ENCODE measurements at places on chromosomes 2 and 18.
A peak's percentile ranks its signal among the peaks of the same experiment; 100 is the strongest.

GRCh38 chr2:207107551-207107950 is 58.2 kb downstream of the KLF7 start:
- DNase-seq: no peak

GRCh38 chr2:113138428-113139322 is 11.3 kb downstream of the IL1RN start:
- no peak for DNase-seq

- no peak for DNase-seq
Observed at GRCh38 chr2:177484180-177484795, 91.7 kb downstream of the AGPS start.

DNA sequence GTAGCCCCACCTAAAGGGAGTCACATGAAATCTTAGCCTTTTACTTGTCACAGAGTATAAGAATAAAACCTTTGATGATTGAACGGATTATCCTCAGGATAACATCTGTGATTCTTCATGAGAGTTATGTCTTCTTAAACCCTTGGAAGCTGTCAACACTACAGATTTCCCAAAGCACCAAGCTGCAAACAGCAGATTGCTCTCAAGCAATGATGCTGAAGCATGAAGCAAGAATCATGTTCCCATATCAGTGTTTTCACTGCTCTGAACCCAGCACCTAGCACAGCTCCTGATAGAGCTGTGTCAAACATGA is 47.6 kb upstream of the CELF4 start:
- DNase-seq: no peak

- DNase-seq: no peak
Observed at GRCh38 chr2:56100791-56101312, 82.9 kb upstream of the CCDC85A start.

DNA sequence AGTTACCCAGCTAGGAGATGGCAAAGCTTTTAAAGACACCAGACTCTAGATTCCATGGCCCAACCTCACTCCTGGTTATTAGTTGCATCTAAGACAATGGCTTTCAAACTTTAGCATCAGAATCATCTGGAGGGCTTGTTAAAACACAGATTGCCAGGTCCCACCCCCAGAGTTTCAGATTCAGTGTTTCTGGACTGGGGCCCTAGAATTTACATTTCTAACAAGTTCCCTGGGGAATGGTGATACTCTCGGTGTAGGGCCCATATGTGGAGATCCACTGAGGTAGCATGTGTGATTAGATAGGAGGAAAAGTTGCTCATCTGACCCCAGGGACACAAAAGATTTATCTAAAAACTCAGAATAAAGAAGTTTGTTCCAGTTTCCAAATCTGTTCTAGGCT is 14.5 kb upstream of the TTR start:
- DNase-seq: no peak

- DNase-seq: no peak
Observed at GRCh38 chr2:43715300-43716098, 39.3 kb upstream of the C1GALT1C1L start.

GRCh38 chr2:238238766-238239542 is 884 bp downstream of the HES6 start:
- no peak for DNase-seq

GRCh38 chr2:180046202-180046601 is 39.1 kb upstream of the CWC22 start:
- no peak for DNase-seq

- no peak for DNase-seq
Observed at GRCh38 chr2:101988541-101988940, 3.2 kb upstream of the IL1R2 start.

- no peak for DNase-seq
Observed at GRCh38 chr2:46339200-46339599, 42.0 kb downstream of the EPAS1 start.

DNA sequence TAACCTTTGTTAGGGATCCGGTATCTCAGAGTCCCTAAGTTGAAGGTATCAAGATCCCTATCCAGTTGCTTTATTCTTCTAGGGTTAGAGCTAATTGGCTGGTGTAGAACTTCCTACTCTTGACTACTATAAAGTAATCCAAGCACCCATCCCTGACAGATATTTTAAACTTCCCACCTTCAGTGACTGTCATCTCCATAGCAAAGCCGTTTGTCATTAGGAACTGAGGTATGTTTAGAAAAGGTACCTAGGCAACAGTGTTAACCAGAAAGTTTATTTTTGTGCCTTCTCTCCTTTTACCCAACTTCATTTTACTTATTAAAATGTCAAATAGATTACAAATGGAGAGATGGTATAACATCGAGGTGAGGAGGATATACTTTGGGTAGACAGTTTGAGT is 4.5 kb downstream of the FAM117B start:
- no peak for DNase-seq

DNA sequence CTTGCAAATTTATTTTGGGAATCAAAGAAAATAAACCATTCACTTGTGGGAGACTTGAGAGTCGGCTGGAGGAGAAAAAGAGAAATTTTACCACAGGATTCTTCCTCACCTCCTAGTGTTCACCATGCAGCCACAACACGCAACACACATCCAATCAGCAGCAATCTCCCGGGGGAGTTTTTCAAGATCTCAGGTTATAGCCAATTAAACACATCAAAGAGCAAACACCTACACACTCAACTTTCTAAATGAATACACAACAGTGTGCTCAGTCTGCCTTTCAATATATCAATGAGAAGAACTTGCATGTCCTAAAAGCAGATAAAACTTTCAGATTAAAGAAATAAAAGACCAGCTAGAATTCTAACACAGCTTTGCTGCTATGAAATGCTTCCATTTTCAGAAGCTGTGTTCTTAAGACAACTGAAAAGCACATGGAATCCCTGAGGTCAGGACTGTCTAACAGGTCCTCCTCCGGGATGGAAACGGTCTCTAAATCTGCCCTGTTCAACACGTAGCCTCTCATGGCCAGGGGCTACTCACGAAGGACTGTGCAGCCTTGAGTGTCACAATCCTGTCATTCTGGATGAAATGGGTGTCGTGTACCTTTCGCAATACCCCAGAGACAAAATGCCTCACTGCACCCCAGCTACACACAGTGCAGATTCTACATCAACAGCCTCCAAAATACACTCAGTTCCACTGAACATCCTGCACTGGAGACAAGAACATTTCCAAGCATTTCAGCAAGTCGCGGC is 84.2 kb downstream of the ZNF516 start:
- DNase-seq: no peak

GRCh38 chr18:9705183-9705829 is 2.8 kb upstream of the RAB31 start:
- DNase-seq: no peak

- DNase-seq: no peak
Observed at GRCh38 chr2:195575016-195575415, 82.0 kb upstream of the SLC39A10 start.

DNA sequence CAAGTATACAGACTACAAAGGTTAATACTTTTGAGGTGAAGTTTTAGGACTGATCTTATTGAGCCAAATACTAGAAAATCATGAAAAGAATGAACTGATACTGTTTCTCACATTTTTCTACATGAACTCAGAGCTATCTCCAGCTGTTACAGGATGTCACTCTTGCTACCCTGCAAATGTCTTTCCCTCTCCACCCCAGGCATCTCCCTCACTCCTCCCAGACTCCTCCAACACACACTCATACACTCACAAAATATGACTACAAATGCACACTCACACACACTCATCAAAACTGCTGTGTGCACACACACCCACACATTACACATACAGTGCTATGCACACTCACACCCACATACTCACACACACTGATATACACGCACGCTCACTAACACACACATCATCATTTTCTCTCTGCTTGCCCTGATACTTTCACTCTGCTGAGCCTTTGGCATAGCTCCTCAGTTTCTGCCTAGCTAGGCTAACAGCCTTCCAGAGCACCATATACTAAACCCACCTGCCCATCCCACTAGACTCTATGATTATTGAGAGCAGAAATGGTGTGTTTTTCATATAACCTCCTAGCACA is 273.3 kb downstream of the CD226 start:
- DNase-seq: no peak

DNA sequence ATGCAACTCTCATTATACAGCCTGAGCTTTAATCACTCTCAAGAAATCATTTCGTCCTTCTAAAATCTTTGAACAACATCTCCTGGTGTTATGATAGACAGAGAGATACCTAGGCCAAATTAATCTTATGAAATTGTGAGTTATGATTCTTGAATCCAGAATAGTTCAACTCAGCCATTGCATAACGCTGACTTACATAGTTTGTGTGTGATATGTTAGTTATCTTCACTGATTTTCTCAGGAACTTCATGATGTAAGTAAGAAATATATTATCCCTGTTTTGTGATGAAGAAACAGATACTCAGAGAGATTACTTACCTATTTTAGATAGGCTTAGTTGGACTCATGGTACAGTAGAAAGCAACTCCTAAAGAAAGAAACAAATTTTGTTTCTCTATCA is 684.4 kb downstream of the ZEB2 start:
- no peak for DNase-seq

DNA sequence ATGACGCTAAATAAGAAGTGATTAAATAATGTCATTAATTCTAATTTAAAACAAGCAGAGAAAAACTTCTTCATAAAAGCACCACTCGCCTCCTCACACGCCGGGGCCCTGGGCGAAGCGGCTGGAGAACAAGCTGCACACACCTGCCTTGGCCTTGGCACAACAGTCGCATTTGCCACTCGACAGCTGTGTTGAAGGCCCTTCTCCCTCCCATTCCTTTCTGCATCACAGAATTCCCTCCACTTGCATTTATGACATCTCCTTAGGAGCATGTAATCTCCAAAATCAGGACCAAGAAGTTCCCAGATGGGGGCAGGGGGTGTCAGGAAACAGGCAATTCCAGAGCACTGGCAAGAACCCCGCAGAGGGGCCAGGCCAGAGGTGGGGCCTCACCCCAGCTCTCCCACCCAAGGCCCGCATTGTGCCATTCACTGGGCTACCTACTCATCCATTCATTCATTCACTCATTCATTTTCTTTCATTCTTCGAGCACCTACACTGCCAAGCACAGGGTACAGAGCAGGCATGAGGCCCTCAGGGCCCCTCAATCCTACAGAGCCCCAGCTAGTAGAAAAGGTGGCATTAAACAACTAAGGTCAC is 6.4 kb downstream of the HDAC4 start:
- no peak for DNase-seq

- DNase-seq: no peak
Observed at GRCh38 chr2:84441505-84441904, 17.6 kb downstream of the SUCLG1 start.

DNA sequence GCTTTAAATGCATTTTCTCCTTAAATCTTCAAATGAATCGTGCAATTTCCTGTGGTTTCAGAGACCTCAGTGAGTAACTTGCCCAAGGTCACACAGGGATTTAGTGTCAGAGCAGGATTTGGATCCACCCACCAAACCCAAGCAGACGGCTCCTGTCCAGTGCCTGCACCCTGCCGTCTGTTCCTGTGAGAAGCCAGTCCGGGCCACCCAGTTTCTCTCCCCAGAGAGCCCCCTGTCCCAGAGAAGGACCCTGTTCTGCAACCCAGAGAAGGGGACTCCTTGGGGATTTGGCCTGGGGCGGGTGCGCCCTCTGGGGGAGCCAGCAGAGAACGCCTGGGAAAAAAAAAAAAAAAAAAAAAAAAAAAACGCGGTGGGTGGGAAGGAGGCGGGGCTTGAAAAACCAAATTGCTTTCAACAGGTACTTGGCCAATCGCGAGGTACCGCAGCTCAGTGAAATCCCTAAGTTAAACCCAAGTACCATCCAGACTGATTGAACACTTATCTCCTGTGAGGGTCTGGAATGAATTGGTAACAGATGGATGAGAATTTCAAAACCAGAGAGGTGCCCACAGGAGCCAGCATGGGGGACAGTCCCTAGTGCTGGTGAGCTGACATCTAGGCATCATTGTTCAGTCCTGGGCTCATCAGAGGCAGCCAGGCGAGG is 30.9 kb upstream of the REEP1 start:
- peak; percentile 24 for DNase-seq

DNA sequence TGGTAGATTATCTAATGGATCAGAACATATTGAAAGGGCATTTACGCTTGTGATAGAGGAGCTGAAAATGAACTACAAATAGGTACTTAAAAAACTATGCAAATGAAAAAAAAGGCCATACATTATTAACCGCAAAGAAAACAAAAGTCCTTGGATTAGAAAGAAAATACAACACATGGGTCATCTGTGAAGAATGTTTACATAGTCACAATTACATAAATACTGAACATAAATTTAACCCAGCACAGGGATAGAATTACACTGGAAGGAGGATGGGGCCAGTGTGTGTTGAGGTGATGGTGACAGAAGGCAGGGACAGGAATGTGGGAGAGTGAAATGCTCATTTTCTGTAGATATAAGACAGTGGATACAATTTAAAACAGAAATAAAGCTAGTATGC is 6.6 kb downstream of the NTSR2 start:
- no peak for DNase-seq

DNA sequence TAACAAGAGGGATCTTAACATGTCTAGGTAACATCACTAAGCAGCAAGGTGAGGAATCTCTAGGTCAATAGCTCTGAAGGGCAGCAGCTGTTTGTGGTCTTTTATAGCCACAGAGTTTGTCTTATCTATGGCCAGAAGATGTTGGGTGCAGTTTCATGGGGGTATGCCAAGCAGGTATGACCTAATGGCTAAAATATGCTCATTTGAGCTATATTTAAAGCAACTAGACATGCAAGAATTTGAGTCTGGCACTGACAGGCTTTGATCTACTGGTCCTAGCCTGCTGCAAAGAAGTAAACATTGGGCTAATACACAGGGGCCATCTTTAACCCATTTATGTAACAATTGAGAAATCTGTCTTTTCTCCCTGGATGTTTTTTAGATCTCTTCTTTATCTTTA is 13.9 kb upstream of the UGP2 start:
- no peak for DNase-seq

GRCh38 chr2:2102866-2103653 is 228.0 kb downstream of the MYT1L start:
- no peak for DNase-seq

DNA sequence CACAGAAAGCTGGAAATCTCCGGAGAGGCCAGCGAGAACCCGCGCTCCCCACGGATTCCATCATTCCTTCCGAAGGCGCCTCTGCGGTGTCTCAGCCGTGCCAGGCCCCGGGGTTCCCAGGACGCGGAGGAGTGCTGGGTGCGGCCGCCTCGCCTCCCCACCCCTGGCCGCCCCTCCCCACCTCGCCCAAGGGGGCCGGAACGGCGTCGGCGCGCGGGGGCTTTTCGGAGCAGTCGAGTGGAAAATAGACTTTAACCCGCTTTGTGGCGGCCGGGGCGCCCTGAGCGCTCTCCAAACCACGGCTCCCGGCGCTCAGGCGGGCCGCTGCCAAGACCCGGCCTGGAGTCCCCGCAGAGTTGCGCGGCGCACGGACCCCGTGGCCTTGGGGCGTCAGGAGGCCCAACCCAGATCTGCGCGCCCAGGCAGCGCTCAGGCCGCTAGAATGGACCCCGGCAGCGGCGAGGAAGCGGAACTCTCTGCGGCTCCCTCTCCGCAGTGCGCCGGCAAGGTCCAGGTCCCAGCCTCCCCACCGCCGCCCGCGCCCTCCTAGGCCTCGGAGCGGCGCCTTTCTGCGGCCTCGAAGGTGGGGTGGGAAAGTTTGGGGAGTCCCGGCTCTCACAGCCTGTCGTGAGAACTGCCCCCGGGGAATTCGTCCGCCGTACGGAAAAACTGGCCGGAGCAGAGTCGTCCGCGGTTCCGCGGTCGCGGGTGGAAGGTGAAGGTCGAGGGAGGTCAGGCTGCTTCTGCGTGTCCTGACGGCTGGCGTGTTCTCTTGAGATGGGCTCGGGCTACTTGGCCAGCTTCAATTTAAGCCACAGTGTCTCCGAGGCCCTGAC is 1.2 kb upstream of the EMX1 start:
- no peak for DNase-seq

GRCh38 chr2:168495524-168495923 is 39.5 kb downstream of the CERS6 start:
- DNase-seq: no peak

GRCh38 chr2:178943745-178944144 is 106.2 kb downstream of the CCDC141 start:
- DNase-seq: no peak
